Stimulated activated CD8-positive, alpha-beta memory T cell treated with anti-CD3 and anti-CD28 coated beads, Interleukin-15, amount 100 ng/mL, for 4 hours (primary cell): ENCODE measurements at places on chromosomes 11 and 22.

- DNase-seq: no peak
These were observed 8.5 kb downstream of the BACE1-AS start for GRCh38 chr11:117299351-117300282.

- no peak for DNase-seq
These were observed 11.0 kb upstream of the MOB2 start for GRCh38 chr11:1497600-1497999.

- no peak for DNase-seq
These were observed 15.7 kb downstream of the SLC5A12 start for GRCh38 chr11:26706181-26706580.

DNA sequence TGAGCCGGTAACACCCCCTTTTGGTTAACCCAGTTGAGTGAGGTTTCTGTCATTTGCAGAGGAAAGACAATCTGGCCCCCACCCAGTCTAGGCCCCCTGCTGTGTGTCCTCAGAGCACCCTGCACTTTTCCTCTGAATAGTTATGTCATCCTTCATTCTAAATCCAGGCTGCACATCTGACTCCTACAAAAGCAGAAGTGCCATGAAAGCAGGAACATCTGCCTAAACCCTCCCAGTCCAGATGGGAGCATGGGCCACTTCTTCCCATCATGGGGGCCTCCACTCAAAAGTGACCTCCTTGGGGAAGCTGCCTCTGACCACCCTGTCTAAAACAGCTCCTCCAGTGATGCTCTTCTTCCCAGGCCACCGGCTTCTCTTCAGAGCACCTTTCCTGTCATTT, 53.7 kb upstream of the HMGXB4 start:
- no peak for DNase-seq

DNA sequence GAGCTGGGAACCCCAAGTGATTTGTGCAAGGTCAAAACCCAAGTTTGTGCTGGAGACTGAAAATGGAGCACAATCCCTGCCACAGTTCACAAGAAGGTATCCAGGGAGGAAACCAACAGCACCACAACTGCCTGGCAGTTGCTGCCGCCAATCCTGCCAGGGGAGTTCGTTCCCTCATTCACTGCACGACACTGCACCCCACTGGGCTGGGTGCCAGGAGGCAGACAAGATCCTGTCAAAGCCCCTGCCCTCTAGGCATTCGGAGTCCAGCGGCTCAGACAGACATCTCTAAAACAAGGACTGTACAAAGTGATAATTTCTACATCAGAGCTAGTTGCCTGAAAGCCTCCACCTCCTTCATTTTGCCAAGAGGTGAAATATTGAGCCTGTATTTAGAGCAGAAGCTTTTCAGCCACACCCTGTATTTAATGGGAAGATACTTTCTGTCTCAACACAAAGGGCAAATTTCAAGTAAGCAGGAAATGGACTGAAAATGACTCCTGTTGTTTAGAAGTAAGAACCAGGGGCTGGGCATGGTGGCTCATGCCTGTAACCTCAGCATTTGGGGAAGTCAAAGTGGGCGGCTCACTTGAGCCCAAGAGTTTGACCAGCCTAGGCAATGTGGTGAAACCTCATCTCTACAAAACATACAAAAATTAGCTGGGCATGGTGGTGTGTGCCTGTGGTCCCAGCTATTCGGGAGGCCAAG, 277.4 kb upstream of the NARS2 start:
- no peak for DNase-seq

- DNase-seq: no peak
These were observed 51.7 kb upstream of the NUP160 start for GRCh38 chr11:47899801-47900200.
